Astrocyte (in vitro differentiated cells and primary cell): ENCODE measurements at places on chromosomes 13 and 19. TPM values are rescaled to one million over a fixed set of nuclear protein-coding genes. Genes with fewer than 3 reads are reported as not detected.

PLIN4 gene
- 0.05 TPM in 1 of 2 replicates, not detected in the other for total RNA-seq

APBA3 gene
- total RNA-seq = 16.4 and 16.5 TPM in 2 replicates

RFPL4A gene
- total RNA-seq = 0.43 TPM in 1 of 2 replicates, not detected in the other

GRCh38 chr13:44620057-44620456 is 43.9 kb upstream of the TSC22D1 start:
- DNase-seq = peak; percentile 55
- no peaks in the 10 kb centered on the region for H3K36me3 ChIP-seq
- H3K27me3 ChIP-seq = no peaks in the 10 kb centered on the region
- no peaks in the 10 kb centered on the region for H3K4me1 ChIP-seq
- no peak overlapping the region for H3K27ac ChIP-seq

DNA sequence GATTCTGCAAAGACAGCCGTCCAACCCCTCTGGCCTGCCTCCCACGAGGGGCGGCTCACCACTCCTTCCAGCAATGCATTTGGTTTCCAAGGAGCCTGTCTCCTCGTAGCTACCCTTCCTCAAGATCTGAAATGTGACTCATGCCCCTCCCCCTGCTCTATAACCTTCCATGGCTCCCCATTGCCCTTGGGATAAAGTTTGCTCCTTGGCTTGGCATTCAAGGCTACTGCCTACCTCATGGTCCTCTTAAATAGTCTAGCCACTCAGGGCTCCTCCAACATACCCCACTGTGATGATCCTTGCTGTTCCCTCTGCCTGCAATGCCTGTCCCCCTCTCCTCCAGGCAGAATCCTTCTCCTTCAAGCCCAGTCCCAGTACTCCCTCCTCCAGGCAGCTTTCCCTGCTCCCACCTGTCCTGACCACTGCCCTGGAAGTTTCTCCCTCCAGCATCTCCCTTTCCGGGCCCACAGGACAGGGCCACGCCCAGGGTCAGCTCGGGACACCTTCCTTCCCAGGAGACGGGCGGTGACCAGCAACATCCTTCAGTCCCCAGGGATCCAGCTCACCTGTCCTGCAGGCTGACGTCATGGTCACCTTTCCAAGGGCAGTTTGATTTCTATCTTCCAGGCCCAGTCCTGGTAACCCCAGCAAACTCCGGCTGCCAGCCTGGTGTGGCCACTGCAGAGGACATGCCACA is 19.2 kb upstream of the SEMA6B start:
- no peak overlapping the region for H3K27ac ChIP-seq
- peaks cover 27% of the 10 kb centered on the region for H3K27me3 ChIP-seq
- no peak overlapping the region for H3K4me3 ChIP-seq
- H3K36me3 ChIP-seq = no peaks in the 10 kb centered on the region

DNA sequence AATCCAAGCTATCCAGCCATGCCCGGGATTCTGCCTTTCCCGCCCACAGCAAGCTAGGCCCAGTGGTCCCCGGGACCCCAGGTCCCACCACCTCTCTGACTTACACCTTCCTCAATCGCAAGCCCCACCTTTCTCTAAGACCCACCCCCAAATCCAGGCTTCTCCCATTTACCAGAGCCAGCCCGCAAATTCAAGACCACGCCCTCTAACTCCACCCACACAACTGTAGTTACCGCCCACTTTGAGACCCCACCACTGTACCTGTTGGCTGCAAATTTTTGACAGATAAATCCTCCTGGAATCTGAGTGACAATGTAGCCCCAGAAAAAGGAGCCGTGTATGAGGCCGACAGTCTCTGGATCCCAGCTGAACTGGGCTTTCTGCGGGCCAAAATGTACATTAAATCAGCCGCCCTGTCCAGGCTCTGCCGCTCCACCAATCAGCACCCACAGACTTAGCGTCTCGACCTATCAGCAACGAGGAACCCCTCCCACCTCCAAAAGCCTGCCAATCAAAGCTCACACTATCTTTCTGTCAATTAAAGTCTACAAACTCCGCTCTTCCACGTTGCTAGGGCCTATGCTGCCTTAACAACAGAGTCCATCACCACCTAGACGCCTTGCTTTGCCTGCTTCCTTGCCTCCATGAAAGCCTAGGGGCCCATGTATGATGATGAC is 6.3 kb downstream of the SLC17A7 start:
- no peak overlapping the region for H3K4me3 ChIP-seq
- peaks cover 85% of the 10 kb centered on the region for H3K27me3 ChIP-seq
- no peaks in the 10 kb centered on the region for H3K4me1 ChIP-seq

DNA sequence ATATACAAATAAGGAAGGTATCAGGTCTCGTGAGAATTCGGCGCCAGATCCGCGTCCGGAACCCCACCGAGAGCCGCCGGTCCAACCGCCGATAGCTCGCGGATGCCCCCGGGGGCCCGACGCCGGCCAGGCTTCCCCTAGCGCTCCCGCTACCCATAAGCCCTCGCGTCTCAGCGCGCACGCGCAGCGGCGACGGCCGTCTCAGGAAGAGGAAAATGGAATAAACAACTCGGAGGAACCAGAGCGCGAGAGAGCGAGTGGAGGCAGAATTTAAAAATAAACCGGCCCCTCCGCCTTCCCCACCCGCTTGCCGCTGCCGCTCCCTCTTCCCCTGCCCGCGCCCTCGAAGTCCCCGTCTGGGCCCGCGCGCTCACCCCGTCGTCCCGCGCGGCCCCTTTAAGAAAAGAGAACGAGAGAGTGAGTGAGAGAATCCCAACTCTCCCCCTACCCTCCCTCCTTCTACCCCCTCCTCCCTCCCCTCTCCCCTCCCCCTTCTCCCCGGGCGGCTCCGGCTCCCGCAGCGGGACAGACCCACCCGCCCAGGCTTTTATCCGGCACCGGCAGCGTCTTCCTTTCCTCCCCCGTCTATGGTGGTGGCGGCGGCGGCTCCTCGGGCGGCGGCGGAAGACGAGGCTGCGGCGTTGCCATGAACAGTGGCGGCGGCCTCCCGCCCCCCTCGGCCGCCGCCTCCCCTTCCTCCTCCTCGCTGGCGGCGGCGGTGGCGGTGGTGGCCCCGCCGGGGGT is at the start of gene PAN3:
TSS of gene PAN3 (plus strand) at position 534 of the 744 bp plus-strand sequence. CDS start at position 647, 113 bp downstream.
- H3K27ac ChIP-seq = peak within 1 kb of the TSS; percentile 96
- no peaks in the 10 kb centered on the region for H3K27me3 ChIP-seq
- H3K4me3 ChIP-seq = peak within 1 kb of the TSS; percentile 74
- H3K4me1 ChIP-seq = peaks cover 5% of the 10 kb centered on the region
- H3K36me3 ChIP-seq = no peaks in the 10 kb centered on the region

DNA sequence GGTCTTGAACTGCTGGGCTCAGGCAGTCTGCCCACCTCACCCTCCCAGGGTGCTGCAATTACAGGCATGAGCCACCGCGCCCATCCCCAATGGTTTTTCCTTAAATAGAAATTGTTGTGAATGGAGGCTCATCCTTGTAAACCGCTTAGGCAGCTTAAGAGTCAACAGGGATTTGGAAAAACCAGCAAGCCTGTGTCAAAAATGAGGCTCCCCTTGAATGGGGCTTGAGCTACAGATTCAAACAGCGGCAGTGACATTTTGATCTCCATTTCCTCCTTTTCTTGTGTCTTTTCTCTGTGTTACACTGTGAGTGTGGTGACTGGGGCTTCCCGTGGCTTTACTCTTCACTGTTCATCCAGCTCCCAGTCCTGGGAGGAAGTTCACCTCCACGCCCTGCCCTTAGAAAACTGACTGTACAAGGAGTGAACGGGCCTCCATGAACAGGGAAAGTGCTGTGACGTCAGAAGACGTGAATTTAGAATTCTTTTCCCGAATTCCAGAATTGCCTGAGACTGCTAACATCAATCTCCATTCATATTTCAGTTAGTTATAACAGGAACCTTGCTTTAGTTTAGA is 15.3 kb upstream of the RAB8A start:
- no peak overlapping the region for H3K4me3 ChIP-seq
- H3K27me3 ChIP-seq = no peaks in the 10 kb centered on the region
- H3K4me1 ChIP-seq = peaks cover 3% of the 10 kb centered on the region

DNA sequence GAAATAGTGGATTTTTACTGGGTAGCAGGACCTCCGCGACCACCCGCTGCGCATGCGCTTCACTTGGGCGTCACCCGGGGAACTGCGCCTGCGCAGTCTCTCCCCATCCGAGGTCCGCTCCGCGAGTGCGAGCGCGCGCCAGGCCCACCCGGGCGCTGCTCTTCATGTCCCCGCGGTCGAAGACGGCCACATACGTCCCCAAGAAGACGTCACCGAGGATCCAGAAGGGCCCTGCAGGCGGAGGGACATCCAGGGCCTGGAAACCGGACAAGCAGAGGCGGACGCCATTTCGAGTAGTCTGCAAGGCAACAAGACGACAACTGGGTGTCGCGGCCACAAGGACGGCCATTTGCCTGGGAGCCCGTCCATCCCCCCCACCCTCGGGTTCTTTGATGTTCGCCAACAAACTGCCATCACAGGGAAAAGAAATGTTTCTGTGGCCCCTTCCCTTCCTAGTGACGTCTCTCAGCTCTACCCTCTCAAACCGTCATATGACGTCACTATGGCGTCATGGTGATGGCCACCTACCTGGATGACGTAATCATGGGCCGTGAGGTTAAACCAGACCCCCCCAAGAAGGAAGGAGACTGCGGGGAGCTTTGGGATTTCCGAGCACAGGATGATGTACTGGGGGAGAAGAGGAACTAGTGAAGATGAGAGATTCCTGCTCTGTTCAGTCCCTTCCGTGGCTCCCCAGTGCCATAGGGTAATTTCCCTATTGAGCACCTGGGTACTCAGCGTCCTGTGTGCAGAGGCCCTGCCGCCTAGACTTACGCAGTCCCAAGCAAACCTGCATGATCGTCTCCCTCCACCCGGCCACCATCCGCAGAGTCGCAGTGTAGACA is 6.7 kb downstream of the NAPSA start:
- H3K4me1 ChIP-seq = peaks cover 6% of the 10 kb centered on the region
- H3K27ac ChIP-seq = no peak overlapping the region
- peak overlapping the region; percentile 36 for H3K4me3 ChIP-seq
- no peaks in the 10 kb centered on the region for H3K36me3 ChIP-seq
- H3K27me3 ChIP-seq = no peaks in the 10 kb centered on the region

GRCh38 chr19:51098365-51099046 is 9.7 kb downstream of the CTU1 start:
- no peak overlapping the region for H3K27ac ChIP-seq
- H3K4me3 ChIP-seq = no peak overlapping the region
- peaks cover 7% of the 10 kb centered on the region for H3K36me3 ChIP-seq
- no peak for DNase-seq
- no peaks in the 10 kb centered on the region for H3K4me1 ChIP-seq

DNA sequence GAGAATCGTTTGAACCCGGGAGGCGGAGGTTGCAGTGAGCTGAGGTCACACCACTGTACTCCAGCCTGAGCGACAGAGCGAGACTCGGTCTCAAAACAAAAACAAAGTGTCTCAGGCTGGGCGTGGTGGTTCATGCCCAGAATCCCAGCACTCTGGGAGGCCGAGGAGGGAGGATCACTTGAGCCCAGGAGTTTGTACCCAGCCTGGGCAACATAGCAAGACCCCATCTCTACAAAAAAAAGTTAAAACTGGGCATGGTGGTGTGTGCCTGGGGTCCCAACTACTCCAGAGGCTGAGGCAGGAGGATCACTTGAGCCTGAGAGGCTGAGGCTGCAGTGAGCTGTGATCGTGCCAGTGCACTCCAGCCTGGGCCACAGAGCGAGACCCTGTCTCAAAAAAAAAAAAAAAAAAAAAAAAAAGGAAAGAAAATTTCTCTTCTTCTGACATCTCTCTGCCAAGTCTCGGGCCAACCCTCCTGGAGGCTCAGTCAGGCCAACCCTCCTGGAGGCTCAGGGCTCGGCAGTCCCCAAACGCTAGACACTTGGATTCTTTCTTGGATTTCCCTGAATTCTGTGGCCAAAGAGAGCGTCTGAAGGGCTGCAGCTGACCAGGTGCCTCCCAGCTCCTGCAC is 26.3 kb downstream of the ARID3A start:
- no peaks in the 10 kb centered on the region for H3K27me3 ChIP-seq
- H3K27ac ChIP-seq = peak overlapping the region; percentile 75
- peaks cover 25% of the 10 kb centered on the region for H3K4me1 ChIP-seq

DNA sequence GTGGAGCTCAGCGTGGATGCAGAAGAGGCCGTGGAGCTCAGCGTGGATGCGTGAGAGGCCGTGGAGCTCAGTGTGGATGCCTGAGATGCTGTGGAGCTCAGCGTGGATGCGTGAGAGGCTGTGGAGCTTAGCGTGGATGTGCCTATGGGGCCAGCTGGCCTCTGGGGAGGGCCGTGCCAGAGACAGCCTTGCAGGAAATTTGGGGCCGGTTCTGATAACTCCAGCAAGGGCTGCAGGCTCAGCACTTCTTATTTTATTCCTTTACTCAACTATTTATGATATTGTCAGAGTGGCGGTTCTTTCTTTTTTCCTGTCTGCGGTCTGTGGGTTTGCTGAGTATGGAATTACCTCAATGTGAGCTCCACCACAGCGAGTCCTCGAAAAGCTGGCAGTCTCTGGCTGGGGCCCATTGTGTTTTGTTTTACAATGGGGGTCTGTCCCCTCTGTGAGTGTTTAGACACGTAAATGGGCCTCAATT is 17.8 kb upstream of the TMEM255B start:
- no peak overlapping the region for H3K27ac ChIP-seq
- peaks cover 6% of the 10 kb centered on the region for H3K4me1 ChIP-seq
- no peaks in the 10 kb centered on the region for H3K36me3 ChIP-seq
- H3K4me3 ChIP-seq = no peak overlapping the region
- H3K27me3 ChIP-seq = peaks cover 7% of the 10 kb centered on the region
